ENCODE measurements at places on chromosomes 2 and 18. TPM values are rescaled to one million over a fixed set of nuclear protein-coding genes. Genes with fewer than 3 reads are reported as not detected.

MC4R gene
- not detected for total RNA-seq

PID1 gene
- 20.8 TPM for total RNA-seq

CEP68 gene
- total RNA-seq: 12.8 TPM

KLF7 gene
- total RNA-seq: 20.7 TPM

GRCh38 chr2:64246962-64247361 is 102.7 kb upstream of the PELI1 start:
- no peaks in the 10 kb centered on the region for H3K36me3 ChIP-seq
- DNase-seq: no peak
- no peaks in the 10 kb centered on the region for H3K27me3 ChIP-seq
- no peak overlapping the region for H3K27ac ChIP-seq

DNA sequence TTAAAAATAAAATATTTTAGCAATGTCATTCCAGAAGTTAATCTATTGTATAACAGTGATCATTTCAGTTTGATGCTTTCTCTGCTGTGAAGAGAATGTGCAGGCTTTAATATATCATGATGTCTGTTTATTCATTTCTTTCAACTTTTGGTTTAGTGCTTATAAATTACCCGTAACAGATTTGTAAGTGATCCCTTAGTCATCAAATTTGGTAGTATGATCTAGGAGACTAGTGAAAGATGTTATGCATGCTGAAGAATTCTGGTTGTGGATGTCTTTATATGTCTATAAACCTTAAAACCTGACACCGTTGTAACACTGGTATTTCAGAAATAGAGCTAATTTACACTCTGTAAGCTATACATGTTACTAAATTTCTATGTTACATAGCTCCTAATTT is 260.4 kb downstream of the CPS1 start:
- H3K27me3 ChIP-seq: no peaks in the 10 kb centered on the region
- H3K36me3 ChIP-seq: no peaks in the 10 kb centered on the region
- no peak overlapping the region for H3K4me3 ChIP-seq
- H3K4me1 ChIP-seq: no peaks in the 10 kb centered on the region
- DNase-seq: no peak

DNA sequence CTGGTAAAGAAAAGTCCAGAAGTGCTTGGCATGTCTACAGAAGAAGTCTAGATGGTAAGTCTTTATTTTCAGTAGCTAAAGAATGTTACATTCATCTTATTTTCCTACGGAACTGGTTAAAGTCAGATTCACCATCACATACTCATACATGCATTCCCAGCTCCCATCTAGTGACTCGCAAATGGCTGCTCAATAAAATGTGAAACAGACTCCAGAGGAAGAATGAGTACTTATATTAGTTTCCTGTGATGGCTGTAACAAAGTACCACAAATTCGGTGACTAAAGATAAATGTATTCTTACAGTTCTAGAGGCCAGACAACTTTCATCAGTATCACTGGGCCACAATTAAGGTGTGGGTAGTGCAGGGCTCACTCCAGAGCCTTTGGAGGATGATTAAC is 797.2 kb downstream of the SATB2 start:
- no peak overlapping the region for H3K27ac ChIP-seq
- no peaks in the 10 kb centered on the region for H3K4me1 ChIP-seq

GRCh38 chr18:53795061-53795460 is 429.4 kb downstream of the MBD2 start:
- H3K4me1 ChIP-seq: no peaks in the 10 kb centered on the region
- no peak overlapping the region for H3K27ac ChIP-seq
- no peak overlapping the region for H3K4me3 ChIP-seq
- no peaks in the 10 kb centered on the region for H3K36me3 ChIP-seq
- DNase-seq: no peak

GRCh38 chr18:26565514-26565913 is 17.2 kb upstream of the KCTD1 start:
- no peak overlapping the region for H3K4me3 ChIP-seq
- H3K27me3 ChIP-seq: no peaks in the 10 kb centered on the region
- no peaks in the 10 kb centered on the region for H3K36me3 ChIP-seq
- no peak overlapping the region for H3K27ac ChIP-seq
- H3K4me1 ChIP-seq: no peaks in the 10 kb centered on the region
- DNase-seq: no peak

DNA sequence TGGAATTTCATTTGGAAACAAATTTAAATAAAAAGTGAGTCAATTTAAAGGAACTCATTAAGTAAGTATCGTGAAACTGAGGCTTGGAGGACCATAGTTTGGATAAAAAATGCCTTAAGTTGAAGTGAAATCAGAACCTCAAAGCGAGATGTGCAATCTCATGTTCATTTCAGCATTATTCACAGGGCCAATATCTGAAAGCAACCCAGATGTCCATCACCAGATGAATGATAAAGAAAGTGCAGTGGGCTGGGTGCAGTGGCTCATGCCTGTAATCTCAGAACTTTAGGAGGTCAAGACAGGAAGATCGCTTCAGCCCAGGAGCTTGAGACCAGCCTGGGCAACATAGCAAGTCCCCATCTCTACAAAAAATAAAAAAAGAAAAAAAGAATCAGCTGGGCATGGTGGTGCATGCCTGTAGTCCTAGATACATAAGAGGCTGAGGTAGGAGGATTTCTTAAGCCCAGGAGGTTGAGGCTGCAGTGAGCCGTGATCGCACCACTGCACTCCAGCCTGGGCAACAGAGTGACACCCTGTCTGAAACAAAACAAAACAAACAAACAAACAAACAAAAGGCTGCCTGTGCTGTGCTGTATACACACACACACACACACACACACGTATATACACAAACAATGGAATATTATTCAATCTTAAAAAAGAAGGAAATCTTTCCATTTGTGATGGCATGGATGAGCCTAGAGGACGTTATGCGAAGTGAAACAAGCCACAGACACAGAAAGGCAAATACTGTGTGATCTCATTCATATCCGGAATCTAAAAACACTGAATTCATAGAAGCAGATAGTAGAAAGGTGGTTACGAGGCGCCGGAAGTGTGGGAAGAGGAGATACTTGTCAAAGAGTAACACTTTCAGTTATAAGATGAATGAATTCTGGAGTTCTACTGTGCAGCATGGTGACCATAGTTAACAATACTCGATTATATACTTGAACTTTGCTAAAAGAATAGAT is 14.5 kb downstream of the SH3RF3 start:
- DNase-seq: no peak
- no peak overlapping the region for H3K4me3 ChIP-seq
- no peak overlapping the region for H3K27ac ChIP-seq

DNA sequence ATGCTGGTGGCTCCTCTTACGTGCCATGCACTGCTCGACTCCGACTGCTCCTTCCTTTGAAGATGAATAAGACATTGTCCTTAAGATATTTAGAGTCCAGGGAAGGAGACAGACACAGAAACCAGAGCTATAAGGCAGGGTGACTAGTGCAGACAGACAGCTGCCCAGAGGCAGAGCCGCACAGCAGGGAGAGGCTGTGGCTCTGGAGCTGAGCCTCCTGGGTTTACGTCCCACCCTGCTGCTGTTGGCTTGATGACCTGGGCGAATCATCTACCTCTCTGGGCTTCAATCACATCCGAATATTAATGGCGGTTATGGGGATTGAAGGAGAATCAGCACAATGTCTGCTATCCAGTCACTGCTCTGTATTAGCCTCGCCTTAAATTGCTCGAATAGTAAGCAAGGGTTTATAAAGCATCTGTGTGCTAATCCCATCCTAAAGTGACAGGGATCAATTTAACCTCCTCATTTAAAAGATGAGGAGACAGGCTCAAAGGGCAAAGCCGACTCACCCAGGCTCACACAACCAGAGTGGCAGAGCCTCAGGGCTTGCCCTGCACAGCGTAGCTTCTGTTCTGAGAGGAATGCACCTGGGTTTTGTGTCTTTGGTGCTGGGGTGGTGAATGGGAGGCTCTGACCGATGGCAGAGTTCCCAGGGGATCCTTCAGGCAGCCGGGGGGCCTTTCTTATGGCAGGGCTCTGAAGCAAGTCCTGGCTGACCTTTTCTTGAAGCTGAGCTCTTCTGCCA is 284.1 kb downstream of the MYCN start:
- no peaks in the 10 kb centered on the region for H3K4me1 ChIP-seq
- H3K27ac ChIP-seq: no peak overlapping the region
- no peaks in the 10 kb centered on the region for H3K36me3 ChIP-seq

DNA sequence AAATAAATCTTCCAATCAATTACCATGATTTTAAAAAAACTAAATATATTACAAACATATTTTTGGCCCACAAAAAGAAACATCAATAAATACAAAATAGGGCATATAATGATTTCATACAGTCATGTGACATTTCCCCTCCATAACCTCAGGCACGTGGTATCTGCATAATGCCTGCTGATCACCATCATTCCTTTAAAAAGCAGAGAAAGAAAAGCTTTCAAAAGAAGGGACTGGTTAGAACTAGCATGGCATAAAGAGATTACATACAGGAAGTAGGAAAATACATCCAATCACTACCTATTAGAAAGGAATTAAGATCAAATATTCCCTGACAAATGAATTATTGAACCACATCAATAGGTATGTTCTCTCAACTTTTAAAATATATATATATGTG is 83.5 kb downstream of the INO80D start:
- DNase-seq: no peak
- H3K4me3 ChIP-seq: no peak overlapping the region
- no peaks in the 10 kb centered on the region for H3K27me3 ChIP-seq
- H3K27ac ChIP-seq: no peak overlapping the region
- H3K4me1 ChIP-seq: no peaks in the 10 kb centered on the region
- H3K36me3 ChIP-seq: peaks cover 14% of the 10 kb centered on the region

DNA sequence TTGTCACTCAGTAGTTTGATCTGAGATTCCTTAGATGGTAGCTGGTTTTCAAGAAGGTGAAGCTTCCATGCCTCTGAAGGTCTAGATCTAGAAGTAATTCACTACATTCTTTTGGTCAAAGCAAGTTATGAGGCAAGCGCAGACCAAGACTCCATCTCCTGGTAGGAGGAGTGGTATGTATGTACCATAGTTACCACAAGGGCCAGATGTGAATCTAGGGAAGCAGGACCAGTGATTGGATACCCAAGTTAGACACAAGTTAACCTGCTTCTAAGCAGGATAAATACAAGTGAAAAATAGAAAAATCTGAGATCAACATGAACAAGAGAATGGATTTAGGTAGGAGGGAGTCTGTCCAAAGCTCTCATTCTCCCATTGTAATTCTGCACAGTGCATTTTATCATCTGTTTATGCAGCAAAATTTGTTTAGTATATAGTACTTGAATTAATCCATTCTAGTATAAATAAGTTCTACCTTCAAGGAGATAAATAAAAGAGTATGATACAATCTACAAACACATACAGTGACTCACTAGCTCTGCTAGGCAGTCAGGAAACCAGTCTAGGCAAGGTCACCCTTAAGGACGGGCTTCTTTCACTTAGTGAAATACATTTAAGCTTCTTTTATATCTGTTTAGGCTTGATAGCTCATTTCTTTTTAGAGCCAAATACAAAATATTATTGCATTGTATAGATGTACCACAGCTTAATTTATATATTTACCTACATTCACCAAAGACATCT is 14.2 kb upstream of the DOCK10 start:
- DNase-seq: no peak
- H3K36me3 ChIP-seq: no peaks in the 10 kb centered on the region
- no peaks in the 10 kb centered on the region for H3K4me1 ChIP-seq
- H3K4me3 ChIP-seq: no peak overlapping the region
- no peaks in the 10 kb centered on the region for H3K27me3 ChIP-seq
